WERI-Rb-1 (cell line): ENCODE measurements at places on chromosomes 1 and 21.

- DNase-seq, result no peak
Observed at GRCh38 chr1:223230161-223230881, 87.3 kb upstream of the TLR5 start.

- DNase-seq, result peak; percentile 70
Observed at GRCh38 chr1:3012456-3013291, 8.6 kb upstream of the ACTRT2 start.

DNA sequence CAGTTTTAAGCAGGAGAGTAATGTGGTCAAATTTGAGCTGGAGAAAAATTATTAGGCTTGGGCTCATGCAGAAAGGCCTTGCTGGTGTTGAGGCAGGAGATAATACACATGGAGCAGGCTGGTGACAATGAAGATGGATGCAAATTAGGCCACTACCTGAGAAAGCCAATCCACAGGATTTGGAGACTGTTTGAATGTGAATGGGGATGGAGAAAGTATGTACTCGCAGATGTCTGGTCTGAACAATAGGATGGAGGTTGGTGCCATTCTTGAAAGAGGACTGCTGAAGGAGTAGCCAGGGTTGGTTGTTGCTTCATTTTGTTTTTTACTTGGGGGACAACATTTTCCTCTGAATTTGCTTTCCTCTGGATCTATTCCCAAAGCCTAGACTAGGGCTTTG, 8.0 kb upstream of the KIRREL1 start:
- DNase-seq, result no peak

GRCh38 chr1:201608635-201609395, 69.9 kb downstream of the NAV1 start:
- no peak for DNase-seq
